Activated CD8-positive, alpha-beta T cell treated with anti-CD3 and anti-CD28 coated beads, Interleukin-2, amount 10 ng/mL, durations not matched to agents 7 days and 5 days (primary cell): ENCODE measurements at places on chromosomes 11 and 22.

GRCh38 chr11:75325713-75326438, 25.6 kb downstream of the ARRB1 start:
- no peak for DNase-seq

- DNase-seq = no peak
Measured at GRCh38 chr22:20017622-20017958, 967 bp upstream of the ARVCF start.

- DNase-seq = no peak
Measured at GRCh38 chr11:1041936-1042608, 5.6 kb upstream of the MUC6 start.

DNA sequence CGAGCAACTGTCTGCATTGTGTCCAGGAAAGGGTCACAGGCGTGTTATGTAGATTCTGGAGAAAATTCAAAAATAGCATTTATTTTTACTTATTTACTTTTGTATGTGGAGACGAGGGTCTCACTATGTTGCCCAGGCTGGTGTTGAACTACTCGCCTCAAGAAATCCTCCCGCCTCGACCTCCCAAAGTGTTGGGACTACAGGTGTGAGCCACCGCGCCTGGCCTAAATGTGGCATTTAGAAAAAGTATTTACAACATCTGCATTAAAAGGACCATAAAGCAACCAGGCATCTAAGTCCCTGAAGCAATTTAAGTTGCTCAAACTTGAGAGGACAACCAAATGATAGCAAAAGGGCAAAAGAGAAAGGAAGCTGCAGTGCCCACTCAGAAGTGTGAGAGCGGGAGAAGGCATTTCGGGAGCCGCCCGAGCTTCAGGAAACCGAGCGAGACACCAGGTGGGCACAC, 595 bp downstream of the TRIM66 start:
- DNase-seq = no peak

DNA sequence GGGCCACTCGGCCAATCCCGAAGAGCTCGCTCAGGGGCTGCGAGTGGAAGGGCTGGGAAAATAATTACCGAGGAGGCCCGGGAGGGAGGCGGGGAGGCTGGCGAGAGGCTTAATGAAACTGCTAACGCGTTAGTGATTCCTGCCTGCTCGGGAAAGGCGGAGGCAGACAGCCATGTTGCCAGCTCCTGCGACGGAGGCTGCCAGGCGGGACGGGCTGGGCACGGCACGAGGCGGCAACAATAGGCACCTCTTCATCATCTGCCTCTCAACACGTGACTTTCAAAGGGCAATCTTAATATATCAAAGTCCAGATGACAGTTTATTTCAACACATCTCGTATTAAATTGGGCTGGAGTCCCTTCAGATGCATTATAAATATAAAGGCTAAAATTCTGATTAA, 68.0 kb upstream of the TCF20 start:
- no peak for DNase-seq

- no peak for DNase-seq
Measured at GRCh38 chr22:35684270-35684700, 33.4 kb upstream of the APOL5 start.
